Upper lobe of right lung (tissue), 1 donor: ENCODE measurements at places on chromosomes 1 and 21. TPM values are rescaled to one million over a fixed set of nuclear protein-coding genes. Genes with fewer than 3 reads are reported as not detected.

DNA sequence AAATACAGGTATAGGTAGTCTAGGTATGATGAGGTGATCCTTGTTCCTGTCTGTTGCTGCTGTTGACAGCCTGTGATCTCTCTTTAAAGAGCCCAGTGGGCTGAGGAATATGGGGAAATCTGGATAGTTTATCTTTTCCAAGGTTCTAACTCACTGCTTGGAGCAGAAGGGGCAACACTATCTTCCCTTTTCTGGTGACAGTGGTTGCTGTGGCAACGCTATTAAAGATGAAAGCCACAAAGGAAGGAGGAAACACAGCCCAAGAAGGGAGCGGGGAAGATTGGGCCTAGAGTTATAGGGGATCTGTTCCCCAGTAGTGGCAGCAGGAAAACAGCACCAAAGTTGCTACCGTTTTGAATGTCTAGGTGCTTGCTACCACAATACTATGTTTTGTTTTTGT, 8.8 kb downstream of the PCP4L1 start:
- DNase-seq = no peak
- no peak overlapping the region for H3K4me3 ChIP-seq
- no peaks in the 10 kb centered on the region for H3K4me1 ChIP-seq

The APOBEC4 gene
- total RNA-seq = not detected

DNA sequence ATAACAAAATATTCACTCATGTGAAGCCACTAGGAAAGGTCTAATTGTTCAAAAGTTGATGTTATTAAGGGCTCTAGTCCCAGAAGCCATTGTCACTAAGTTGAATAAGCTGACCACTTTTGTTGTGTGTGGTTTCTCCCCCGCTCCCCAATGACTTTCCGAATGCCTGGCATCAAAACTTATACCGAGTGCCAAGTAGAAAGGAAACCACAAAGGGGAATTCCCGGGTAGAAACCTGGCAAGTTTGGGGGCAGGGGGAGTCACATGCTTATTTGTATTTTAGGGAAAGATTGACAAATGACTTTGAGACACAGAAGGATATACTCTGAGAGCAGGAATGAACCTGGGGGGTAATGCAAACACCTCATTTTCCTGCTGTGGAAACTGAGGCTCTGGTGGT, 154.1 kb downstream of the TGFBR3 start:
- no peak for DNase-seq
- H3K27ac ChIP-seq = no peak overlapping the region
- H3K4me3 ChIP-seq = no peak overlapping the region
- no peaks in the 10 kb centered on the region for H3K27me3 ChIP-seq
- H3K4me1 ChIP-seq = peaks cover 35% of the 10 kb centered on the region

The LYPLA2 gene
- 45.9 TPM for total RNA-seq

DNA sequence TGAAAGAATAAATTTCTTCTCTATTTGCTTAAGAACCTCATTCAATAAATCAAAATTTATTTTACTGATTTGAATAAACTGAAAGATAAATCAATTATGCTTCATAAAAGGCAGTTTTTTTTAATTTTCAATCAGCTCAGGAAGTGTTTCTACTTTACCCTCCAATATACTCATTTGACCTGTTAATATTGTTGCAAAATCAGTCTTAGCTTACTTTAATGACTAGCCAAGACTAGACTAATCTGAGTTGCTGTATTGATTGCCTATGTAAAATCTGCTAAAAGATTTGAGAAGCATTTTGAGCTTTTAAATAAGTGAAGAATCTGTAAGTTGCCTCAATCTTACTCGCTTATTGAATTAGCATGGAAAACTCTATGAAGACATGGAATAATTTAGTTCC, 179.1 kb upstream of the LYPLAL1 start:
- DNase-seq = no peak
- no peaks in the 10 kb centered on the region for H3K4me1 ChIP-seq
- H3K27me3 ChIP-seq = no peaks in the 10 kb centered on the region
- no peak overlapping the region for H3K27ac ChIP-seq

DNA sequence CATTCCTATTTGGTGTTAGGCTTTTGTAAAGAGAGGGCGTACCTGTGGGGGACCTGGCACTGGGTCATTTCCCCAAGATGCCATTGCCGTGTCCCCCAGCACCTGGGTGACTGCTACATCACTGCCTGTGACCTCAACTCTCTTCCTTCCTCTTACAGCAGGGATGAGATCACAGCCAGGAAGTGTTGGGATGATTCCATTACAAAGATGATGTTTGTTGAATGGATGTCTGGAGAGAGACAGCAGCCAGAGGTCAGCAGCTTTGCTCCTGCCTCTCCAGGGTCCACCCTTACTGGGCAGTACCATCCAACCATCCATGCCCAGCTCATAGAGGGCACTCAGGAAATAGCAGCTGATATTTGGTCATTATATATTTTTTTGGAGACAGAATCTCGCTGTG, 35.1 kb downstream of the TMEM51 start:
- H3K27me3 ChIP-seq = no peaks in the 10 kb centered on the region
- no peak overlapping the region for H3K4me3 ChIP-seq
- no peak overlapping the region for H3K27ac ChIP-seq
- H3K4me1 ChIP-seq = peaks cover 13% of the 10 kb centered on the region

GRCh38 chr1:74341702-74342339, 106.6 kb downstream of the TNNI3K start:
- H3K4me3 ChIP-seq = no peak overlapping the region
- H3K27ac ChIP-seq = no peak overlapping the region
- DNase-seq = no peak
- H3K4me1 ChIP-seq = no peaks in the 10 kb centered on the region
- no peaks in the 10 kb centered on the region for H3K36me3 ChIP-seq
- H3K27me3 ChIP-seq = no peaks in the 10 kb centered on the region

- H3K27ac ChIP-seq = no peak overlapping the region
- H3K4me3 ChIP-seq = no peak overlapping the region
- H3K4me1 ChIP-seq = peaks cover 3% of the 10 kb centered on the region
- DNase-seq = no peak
- no peaks in the 10 kb centered on the region for H3K36me3 ChIP-seq
- H3K27me3 ChIP-seq = no peaks in the 10 kb centered on the region
These were observed 105.8 kb downstream of the TNFSF18 start for GRCh38 chr1:172944931-172945330.

The LRIF1 gene
- 7.0 TPM for total RNA-seq

GRCh38 chr21:23949493-23949892, 1657.8 kb downstream of the MRPL39 start:
- no peak overlapping the region for H3K27ac ChIP-seq
- no peaks in the 10 kb centered on the region for H3K4me1 ChIP-seq
- no peaks in the 10 kb centered on the region for H3K27me3 ChIP-seq
- no peak overlapping the region for H3K4me3 ChIP-seq
- no peaks in the 10 kb centered on the region for H3K36me3 ChIP-seq
